Fibroblast of lung (primary cell): ENCODE measurements at places on chromosomes 6 and 20. TPM values are rescaled to one million over a fixed set of nuclear protein-coding genes. Genes with fewer than 3 reads are reported as not detected.
A peak's percentile ranks its signal among the peaks of the same experiment; 100 is the strongest.

DNA sequence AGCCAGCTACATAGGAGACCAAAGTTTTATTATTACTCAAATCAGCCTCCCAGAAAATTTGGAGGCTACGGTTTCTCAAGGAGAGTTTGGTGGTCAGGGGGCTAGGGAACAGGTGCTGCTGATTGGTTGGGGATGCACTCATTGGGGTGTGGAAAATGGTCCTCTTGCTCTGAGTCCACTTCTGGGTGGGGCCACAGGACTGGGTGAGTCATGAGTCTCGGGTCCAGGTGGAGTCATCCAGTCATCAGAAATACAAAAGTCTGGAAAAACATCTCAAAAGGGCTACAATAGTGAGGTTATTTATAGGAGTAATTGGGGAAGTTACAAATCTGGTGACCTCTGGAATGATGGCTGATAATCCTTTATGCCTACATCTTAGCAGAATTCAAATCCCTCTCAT, 54.3 kb upstream of the SLC22A16 start:
- DNase-seq = no peak

DNA sequence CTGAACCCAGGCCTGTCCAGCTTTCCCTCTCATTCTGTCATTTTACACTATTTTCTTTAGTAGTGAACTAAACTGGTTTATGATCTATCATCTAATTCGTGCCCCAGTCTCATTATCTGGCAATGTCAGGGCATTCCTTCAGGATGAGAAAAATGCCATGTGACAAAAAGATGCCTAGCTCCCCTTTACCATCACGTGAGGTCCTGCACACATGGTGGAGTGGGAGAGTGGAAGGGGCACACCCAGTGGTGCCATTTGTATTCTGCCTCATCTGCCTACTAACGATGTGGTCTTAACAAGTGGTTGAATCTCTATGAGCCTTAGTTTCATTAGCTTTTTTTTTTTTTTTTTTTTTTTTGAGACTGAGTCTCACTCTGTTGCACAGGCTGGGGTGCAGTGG, 41.2 kb downstream of the CDC5L start:
- DNase-seq = peak; percentile 9

RAB44 gene
- 0.03 TPM in 1 of 2 replicates, not detected in the other for polyA plus RNA-seq

DNA sequence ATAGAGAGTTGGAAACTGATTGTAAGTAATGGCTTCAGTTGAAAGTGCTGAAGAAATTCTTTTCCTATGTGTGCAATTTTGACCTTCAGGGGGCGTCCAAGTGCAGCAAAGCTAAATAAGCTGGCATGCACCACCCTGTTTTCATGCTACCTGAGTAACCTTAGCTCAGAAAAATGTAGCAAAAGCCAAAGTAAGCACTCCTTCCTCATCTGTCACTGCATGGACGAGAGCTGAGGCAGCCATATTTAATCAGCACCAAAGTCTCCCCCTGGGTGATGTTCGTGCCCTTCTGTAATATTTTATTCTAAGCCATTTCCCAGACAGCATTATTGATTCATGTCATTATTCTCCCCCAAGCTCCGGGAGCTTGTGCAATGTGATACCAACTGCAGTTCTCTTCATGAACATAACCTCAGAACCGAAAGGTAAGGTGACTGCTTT, 123.1 kb downstream of the RPS12 start:
- peak; percentile 33 for DNase-seq

DNA sequence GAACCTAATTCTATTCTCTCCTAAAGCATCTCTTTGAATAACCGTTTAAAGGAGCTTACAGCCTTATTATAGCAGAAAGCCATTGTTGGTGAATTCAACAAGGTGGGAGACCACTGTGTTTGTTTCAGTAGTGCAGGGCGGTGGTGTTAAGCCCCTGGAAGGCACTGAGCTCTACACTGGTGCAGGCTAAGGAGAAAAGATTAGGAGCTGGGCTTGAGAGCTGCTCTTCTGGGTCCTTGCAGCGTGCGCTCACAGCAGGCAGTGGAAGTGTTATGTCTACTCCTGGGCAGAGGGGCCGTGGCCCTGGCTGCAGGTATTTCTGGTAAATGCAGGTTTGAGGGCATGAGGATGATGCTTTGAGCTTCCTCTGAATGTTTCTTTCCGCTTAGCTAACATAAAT, 361.2 kb downstream of the RNF144B start:
- DNase-seq = no peak

DNA sequence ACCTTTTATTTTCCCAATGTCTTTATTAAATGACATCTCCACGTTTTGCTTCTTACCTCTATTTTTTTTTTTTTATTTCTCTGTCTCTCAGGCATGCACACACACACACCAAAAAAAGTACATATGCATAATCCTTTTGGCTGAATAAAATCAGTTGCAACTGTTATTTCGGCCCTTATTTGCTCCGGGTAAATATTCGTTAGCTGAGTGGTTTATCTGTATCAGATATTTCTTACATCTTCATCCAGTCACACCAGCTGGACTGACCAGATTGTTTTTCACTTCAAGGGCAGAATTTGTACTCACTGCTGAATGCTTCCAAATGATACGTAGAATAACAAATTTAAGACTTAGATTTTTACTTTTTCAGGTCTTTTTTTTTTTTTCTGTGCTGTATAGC, 45.5 kb downstream of the PTPN1 start:
- DNase-seq = no peak

- DNase-seq = peak; percentile 21
These were observed 640 bp downstream of the NFS1 start for GRCh38 chr20:35698298-35699126.

DNA sequence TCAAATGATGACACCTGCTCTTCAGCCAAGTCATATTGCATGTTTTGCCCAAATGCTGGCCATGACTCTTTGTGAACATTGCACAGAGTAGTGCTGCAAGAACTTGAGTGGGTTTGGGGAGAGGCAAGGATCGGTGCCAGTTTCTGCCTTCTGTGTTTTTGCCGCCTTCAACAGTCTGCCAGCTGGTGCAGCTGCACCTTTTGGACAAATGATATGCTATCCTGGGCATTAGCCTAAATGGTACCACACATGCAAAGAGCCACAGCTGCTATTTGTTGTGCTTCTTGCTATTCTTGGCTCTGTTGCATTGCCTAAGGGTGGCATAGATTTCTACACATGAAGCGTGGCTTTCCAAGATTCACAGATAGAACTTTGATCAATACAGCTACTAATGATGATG, 189.0 kb upstream of the CCN2 start:
- DNase-seq = no peak

CENPW gene
- polyA plus RNA-seq = 8.3 and 25.4 TPM in 2 replicates

DNA sequence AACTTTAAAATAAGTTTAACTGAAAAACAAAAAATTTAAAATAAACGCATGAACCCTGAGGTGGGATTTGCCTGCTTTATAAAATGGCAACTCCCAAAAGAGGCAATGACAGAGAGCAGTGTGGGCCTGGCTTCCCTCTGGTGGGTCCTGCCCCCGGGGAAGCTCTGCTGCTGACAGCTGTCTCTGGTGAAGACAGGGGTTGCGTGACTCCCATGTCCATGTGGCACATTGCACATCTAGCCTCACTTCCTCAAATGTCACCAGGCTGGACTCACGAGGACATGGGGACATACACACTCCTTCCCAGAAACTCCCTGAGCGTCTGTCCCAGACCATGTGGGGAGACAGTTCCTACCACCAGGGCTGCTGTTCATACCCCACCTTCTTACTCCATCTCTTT, 66.2 kb downstream of the ABHD12 start:
- DNase-seq = no peak

- DNase-seq = no peak
These were observed 285.4 kb downstream of the CLIC5 start for GRCh38 chr6:45730232-45730631.

GRCh38 chr6:139647841-139648240, 273.4 kb upstream of the CITED2 start:
- DNase-seq = no peak

GRCh38 chr6:158669145-158670035, 19.5 kb downstream of the SYTL3 start:
- no peak for DNase-seq

DNA sequence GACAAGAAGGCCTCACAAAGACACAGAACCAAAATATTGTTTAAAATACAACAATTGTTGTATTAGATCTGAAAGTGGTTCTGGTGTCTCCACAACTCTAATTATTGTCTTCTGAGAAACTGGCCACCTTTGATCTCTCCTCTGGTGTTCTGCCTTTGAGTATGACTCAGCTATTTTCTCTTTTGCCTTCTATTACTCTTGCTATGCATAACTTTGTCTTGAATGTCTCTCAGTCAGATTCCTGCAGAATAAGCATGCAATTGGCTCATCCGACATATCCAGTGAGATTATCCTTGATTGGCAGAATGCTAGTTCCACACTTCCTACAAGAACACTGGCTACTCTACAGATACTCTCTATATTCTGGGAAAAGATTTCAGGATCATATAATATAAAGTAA, 14.3 kb upstream of the EPM2A start:
- peak; percentile 85 for DNase-seq

DNA sequence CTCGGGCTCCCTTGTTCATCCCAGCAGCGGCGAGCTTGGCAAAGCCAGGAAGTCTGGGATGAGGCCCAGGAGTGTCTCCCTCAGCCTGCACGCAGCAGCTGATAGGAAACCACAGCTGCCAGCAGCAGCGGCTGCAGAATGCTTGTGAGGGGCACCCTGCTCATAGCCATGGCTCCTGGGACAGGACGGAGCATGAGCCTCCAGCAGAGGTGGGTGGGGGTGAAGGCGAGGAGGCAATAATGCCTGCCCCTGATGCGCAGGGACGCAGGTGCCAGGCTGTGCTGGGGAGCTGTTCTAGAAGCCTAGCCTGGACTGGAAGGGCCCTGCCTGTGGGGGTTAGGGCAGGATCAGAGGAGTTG, 157.9 kb downstream of the CD83 start:
- DNase-seq = peak; percentile 19

PPP1R16B gene
- polyA plus RNA-seq = not detected in 2 replicates

TFAP2C gene
- polyA plus RNA-seq = 0.24 and 0.39 TPM in 2 replicates

- DNase-seq = no peak
These were observed at the start of gene BPIFB2 for GRCh38 chr20:33007376-33008335. Gene BPIFB2 (plus strand): TSS chr20:33007704. CDS start chr20:33008575, 871 bp downstream.

AKAP12 gene
- polyA plus RNA-seq = 87.7 and 133 TPM in 2 replicates

SEL1L2 gene
- polyA plus RNA-seq = not detected in 2 replicates

NCOA5 gene
- polyA plus RNA-seq = 18.0 and 25.7 TPM in 2 replicates

GRCh38 chr6:93266116-93266817, 153.1 kb downstream of the EPHA7 start:
- no peak for DNase-seq

DNA sequence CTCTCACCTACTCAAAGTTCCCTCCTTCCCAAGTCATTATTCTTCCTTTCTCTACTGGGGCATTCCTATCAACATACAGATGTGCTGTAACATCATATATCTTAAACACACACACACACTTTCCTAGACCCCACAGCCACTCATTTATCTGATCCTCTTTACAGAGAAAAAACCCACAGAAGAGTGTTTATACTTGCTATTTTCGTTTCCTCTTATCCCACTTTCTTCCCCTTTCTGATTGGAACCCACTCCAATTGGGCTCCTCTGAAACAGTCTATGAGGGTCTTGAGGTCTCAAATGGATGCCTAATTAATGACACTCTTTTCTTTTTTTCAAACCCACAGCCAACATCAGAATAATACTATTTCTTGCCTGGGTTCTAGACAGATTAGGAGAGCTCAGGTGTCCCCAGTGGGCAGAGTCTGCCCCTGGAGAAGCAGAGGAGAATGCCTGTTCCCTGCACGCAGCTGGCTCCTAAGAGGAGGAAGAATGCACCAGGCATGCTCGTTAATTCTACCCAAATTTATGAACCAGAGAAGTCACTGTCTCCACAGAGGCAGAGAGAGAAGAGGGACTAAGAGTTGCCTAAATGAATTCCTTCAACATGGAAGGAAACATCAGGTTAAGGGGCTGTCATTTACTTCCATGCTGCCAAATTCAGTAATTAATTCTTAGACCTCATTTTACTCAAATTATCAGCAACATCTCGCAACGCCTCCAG, 65.9 kb downstream of the CRYBG1 start:
- DNase-seq = no peak

- DNase-seq = no peak
These were observed 944.5 kb downstream of the QKI start for GRCh38 chr6:164359036-164359435.

DNA sequence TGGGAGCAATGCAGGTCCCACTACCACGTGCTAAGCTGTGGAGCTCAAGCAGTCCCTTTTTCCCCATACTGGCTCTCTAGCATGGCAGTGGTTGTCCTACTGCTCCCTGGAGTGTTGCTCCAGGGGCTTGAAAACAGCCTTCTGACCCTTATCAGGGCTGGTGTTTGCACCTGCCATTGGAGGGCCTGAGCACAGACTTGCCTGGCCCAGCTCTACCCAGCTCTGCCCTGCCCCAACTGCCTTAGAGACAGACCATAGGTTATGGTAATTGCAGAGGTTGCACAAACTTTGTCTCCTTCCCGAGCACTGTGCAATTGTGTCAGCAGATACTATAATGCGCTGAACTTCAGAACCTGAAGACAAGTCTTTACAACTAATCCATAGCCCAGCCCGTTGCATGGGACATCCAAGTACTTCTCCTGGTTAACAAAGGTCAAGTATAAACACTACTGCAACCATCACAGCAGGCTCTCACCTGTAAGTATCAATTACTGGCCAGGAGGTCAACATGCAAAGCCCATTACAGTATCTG, 58.7 kb downstream of the PDSS2 start:
- no peak for DNase-seq

- DNase-seq = no peak
These were observed 5.1 kb downstream of the BTN2A2 start for GRCh38 chr6:26388014-26388413.

- no peak for DNase-seq
These were observed 29.6 kb downstream of the NPEPL1 start for GRCh38 chr20:58721951-58722778.

OR2B3 gene
- not detected in 2 replicates for polyA plus RNA-seq

DNA sequence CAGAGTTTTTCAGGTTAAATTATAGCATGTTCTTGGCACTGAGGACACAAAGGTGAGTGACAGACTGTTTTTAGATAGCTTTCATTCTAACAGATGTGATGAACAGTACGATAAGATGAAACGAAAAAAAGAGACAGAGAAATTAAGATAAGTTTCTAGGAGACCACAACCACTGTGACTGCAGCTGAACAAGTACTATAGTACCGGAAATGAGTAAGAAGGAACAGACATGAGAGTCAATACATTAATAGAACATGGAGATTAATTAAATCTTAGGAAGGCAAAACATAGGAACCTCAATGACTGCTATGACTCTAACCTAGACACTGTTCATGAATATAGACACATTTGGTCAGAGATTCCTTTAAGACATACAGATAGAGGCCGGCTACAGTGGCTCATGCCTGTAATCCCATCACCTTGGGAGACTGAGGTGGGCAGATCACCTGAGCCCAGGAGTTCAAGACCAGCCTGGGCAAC, 40.2 kb downstream of the HBS1L start:
- no peak for DNase-seq
